ENCODE measurements at places on chromosomes 16 and 17. TPM values are rescaled to one million over a fixed set of nuclear protein-coding genes. Genes with fewer than 3 reads are reported as not detected.

- H3K4me1 ChIP-seq: peaks cover 26% of the 10 kb centered on the region
- H3K4me3 ChIP-seq: no peak overlapping the region
- no peaks in the 10 kb centered on the region for H3K27me3 ChIP-seq
- H3K27ac ChIP-seq: no peak overlapping the region
- DNase-seq: no peak
- no peaks in the 10 kb centered on the region for H3K36me3 ChIP-seq
These were observed 14.7 kb downstream of the SOCS3 start for GRCh38 chr17:78345172-78345571.

- DNase-seq: no peak
- H3K27me3 ChIP-seq: no peaks in the 10 kb centered on the region
- H3K27ac ChIP-seq: no peak overlapping the region
- no peaks in the 10 kb centered on the region for H3K4me1 ChIP-seq
These were observed 16.1 kb upstream of the GNA13 start for GRCh38 chr17:65072660-65073071.

OTOP2 gene
- total RNA-seq: not detected

DNA sequence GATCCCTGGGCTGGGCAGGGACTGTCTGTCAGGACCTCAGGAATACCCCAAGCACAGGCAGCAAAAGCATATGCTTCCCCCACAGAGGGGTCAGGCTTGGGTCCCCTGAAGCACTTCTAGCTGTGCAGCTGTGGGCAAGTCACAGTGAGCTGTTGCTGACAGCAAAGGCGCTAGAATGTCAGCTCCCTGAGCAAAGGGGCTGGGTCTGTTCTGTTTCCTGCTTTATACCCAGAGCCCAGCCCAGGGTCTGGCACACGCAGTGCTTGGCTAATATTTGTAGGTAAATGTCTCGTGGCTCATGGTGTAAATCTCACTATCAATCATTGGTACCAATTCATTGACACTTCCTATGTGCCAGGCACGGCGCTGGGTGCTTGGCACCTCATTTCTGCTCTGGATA lies 16.6 kb upstream of the MPRIP start:
- no peak overlapping the region for H3K4me3 ChIP-seq
- H3K4me1 ChIP-seq: peaks cover 31% of the 10 kb centered on the region

HBQ1 gene
- 2.7 TPM for total RNA-seq

GRCh38 chr16:49067776-49068175 lies 213.9 kb downstream of the CBLN1 start:
- no peaks in the 10 kb centered on the region for H3K27me3 ChIP-seq
- H3K27ac ChIP-seq: no peak overlapping the region
- no peak for DNase-seq
- no peaks in the 10 kb centered on the region for H3K4me1 ChIP-seq
- H3K4me3 ChIP-seq: no peak overlapping the region

GPRC5B gene
- total RNA-seq: 9.3 TPM

DNA sequence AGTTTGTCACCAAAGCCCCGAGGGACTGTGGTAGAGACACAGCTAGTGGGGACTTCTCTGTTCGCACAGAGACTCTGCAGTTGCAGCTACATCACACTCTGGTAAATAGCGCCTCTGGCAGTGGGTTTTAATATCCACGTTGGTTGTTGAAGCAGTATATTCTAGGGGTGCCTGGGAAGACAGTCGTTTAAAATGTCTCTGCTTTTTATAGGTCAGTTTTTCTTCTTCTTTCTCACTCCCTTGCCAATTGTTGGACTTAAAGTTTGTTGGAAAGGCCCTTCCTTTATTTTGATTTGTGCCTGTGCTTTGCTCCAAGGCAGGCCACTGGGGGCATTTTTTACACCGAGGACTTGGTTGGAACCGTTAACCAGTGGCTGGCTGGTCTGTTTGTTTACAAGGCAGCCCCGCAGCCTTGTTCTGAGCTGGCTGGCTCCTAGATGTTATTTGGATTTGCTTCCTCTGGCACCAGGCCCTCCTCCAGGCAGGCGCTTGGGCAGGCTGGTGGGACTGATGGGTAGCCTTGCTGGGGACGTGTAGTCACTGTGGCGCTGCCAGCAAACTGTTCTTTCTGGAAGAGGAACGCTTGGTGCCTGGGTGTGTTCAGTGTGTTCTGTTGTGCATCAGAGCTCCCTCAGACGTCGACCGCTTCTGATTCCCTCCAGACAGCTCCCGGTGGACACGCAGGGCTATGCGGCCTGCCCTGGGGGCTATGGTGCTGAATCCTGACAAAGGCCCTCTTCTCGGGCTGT lies 218.2 kb upstream of the CHMP6 start:
- H3K4me3 ChIP-seq: no peak overlapping the region
- no peak overlapping the region for H3K27ac ChIP-seq
- peaks cover 9% of the 10 kb centered on the region for H3K4me1 ChIP-seq
- DNase-seq: no peak

GRCh38 chr17:15220785-15221184 lies 44.3 kb downstream of the PMP22 start:
- peak; percentile 6 for DNase-seq
- no peaks in the 10 kb centered on the region for H3K36me3 ChIP-seq
- H3K27ac ChIP-seq: no peak overlapping the region
- H3K4me3 ChIP-seq: no peak overlapping the region
- H3K4me1 ChIP-seq: peaks cover 2% of the 10 kb centered on the region

TPSD1 gene
- not detected for total RNA-seq

CETP gene
- not detected for total RNA-seq

GRCh38 chr16:8063159-8063558 lies 527.2 kb downstream of the TMEM114 start:
- H3K4me3 ChIP-seq: no peak overlapping the region
- no peak overlapping the region for H3K27ac ChIP-seq
- H3K36me3 ChIP-seq: no peaks in the 10 kb centered on the region
- no peaks in the 10 kb centered on the region for H3K27me3 ChIP-seq

HOXB6 gene
- total RNA-seq: not detected

DNA sequence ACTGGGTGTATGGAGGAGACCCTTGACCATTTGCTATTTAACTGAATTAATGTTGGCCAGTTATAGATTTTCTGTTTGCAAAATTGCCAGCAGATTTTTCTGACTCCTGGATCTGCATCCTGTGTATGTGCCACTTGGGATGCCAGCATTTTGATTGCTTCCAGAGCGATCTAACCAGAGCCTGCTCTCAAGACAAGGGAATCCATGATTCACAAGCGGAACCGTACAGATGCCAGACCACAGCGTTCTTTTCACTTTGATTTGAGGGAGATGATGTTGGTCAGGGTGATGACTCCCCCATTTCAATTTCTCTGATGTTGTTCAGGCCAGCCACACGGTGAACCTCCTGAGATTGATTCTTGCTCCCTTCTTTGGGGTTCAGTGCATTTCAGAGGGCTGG lies 228.7 kb downstream of the CDH13 start:
- no peak overlapping the region for H3K27ac ChIP-seq
- no peaks in the 10 kb centered on the region for H3K27me3 ChIP-seq
- H3K4me1 ChIP-seq: no peaks in the 10 kb centered on the region
- H3K4me3 ChIP-seq: no peak overlapping the region

DNA sequence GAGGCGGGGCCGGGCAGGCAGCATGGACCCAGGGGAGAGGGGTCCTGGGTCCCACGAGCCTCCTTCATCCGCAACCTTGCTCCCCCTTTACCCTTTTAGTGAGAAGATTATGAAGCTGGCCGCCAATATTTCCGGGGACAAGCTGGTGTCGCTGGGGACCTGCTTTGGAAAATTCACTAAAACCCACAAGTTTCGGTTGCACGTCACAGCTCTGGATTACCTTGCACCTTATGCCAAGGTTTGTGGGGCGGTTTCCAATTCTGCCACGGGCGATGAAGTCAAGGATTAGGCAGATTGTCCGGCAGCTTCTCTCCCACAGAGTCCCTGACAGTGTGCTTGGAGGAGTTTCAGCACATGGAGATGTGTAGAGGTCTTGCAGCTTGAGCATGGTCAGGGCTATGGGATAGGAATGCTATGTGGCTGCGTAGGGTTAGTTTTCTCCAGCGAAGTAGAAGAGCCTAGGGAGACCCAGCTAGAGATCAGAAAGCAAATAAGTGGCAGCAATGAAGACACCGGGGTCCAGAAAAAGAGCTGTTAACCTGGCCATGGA lies 598 bp downstream of the NIP7 start:
- no peaks in the 10 kb centered on the region for H3K27me3 ChIP-seq
- peak overlapping the region; percentile 90 for H3K4me3 ChIP-seq
- peak overlapping the region; percentile 77 for H3K27ac ChIP-seq
- no peak for DNase-seq

DNA sequence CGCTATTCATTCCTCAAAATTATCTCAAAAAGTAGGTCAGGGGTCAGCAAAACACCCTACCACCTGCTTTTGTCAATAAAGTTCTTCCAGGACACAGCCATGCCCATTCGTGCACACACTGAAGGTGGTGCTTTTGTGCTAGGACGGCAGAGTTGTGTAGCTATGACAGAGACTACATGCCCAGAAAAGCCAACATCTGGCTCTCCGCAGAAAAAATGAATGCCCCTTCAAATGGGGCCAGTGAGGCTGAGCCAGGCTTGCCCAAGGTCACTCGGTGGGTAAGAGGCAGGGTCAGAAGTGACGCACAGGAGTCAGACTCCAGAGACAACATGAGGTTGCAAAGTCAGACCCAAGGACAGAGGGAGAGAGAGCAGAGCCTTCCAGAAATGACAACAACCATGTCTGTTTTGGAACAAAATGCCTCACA lies 200.1 kb downstream of the XYLT1 start:
- H3K36me3 ChIP-seq: no peaks in the 10 kb centered on the region
- H3K27ac ChIP-seq: no peak overlapping the region
- H3K4me3 ChIP-seq: no peak overlapping the region
- peaks cover 27% of the 10 kb centered on the region for H3K4me1 ChIP-seq

- H3K27ac ChIP-seq: peak overlapping the region; percentile 64
- H3K36me3 ChIP-seq: no peaks in the 10 kb centered on the region
- peaks cover 38% of the 10 kb centered on the region for H3K4me1 ChIP-seq
These were observed 109.2 kb downstream of the C16orf95 start for GRCh38 chr16:87207965-87208364.

- no peaks in the 10 kb centered on the region for H3K27me3 ChIP-seq
- H3K4me3 ChIP-seq: no peak overlapping the region
- DNase-seq: peak; percentile 53
- H3K36me3 ChIP-seq: no peaks in the 10 kb centered on the region
- no peak overlapping the region for H3K27ac ChIP-seq
These were observed 73.1 kb downstream of the KSR1 start for GRCh38 chr17:27529230-27529796.

DNA sequence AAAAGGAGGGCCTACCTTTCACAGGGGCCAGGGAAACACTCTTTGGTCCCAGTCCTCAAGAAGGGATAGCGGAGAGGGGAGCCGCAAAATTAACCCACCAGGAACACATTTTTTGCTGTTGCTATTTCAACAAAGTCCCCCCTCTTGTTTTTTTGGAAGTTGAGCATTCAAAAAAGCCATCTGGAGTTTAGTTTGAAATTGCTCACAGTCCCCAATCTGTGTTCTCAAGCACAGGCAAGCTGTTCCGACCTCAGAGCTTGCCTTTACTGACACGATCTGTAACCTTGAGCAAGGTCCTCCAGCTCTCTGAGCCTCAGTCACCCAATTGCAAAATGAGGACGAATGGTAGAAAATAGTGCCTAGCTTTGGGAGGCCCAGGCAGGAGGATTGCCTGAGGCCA lies 131.1 kb downstream of the ZNF423 start:
- H3K27me3 ChIP-seq: no peaks in the 10 kb centered on the region
- H3K36me3 ChIP-seq: peaks cover 1% of the 10 kb centered on the region
- no peak overlapping the region for H3K27ac ChIP-seq
- DNase-seq: no peak
- no peak overlapping the region for H3K4me3 ChIP-seq

GRCh38 chr17:20026960-20027359 lies 17.8 kb downstream of the SPECC1 start:
- H3K27ac ChIP-seq: no peak overlapping the region
- no peaks in the 10 kb centered on the region for H3K36me3 ChIP-seq
- no peak for DNase-seq
- no peak overlapping the region for H3K4me3 ChIP-seq

Data from astrocyte (in vitro differentiated cells and primary cell).